ENCODE measurements at places on chromosomes 6 and 20.

- DNase-seq = no peak
Observed at GRCh38 chr6:22041797-22042480, 254.9 kb downstream of the PRL start.

- no peak for DNase-seq
Observed at GRCh38 chr20:33881989-33882388, 70.8 kb downstream of the CHMP4B start.

DNA sequence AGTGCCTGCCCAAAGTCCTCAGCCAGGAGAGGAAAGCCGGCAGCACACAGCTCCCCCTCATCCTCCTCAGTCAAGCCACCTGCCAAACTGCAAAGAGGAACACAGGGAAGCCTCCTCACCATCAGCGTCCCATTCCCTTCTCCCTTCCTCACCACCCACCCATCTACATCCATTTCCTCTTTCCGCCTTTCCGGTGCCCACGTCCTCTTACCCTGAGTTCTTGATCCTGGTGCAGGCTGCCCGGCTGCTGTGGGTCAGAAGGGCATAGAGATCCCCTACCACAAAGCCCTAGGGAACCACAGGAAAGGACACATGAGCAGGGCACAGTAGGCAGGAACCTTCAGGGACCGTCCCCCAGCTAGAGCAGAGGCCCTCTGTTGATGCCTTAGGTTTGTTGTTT is 6.0 kb downstream of the GNMT start:
- no peak for DNase-seq

GRCh38 chr20:61846074-61846473 is 219.6 kb downstream of the TAF4 start:
- DNase-seq = no peak

- DNase-seq = no peak
Observed at GRCh38 chr6:99416892-99417767, 8.0 kb downstream of the PNISR start.

GRCh38 chr6:49563006-49563886 is 12.8 kb downstream of the C6orf141 start:
- no peak for DNase-seq

DNA sequence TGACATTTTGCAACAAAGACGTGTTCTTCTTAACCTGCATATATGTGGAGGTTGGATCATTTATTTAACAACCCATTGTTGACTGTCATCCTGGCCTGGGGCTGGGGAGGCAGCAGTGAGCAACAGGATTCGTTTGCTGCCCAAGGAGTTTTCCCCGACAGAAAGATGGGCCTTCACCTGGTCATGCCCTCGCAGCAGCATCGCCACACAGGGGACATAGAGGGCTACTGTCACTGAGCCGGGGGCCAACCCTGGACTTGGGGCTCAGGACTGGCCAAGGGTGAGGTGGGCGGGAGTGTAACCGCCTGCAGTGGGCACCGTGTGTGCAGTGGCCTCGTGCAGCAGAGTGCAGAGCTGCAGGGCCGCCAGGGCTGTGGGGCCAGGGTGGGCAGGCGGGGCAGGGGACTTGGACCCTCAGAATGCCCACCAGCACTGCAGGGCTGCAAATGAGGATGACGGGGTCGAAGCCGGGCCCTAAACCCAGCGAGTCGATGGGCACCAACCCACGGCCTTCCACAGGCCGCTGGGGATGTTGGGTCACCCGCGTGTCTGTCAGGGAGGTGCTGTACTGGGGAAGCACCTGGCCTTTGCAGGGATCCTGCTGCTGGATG is 11.8 kb downstream of the DUSP22 start:
- no peak for DNase-seq

- DNase-seq = no peak
Observed at GRCh38 chr6:135181333-135182070, 394 bp downstream of the MYB start.

DNA sequence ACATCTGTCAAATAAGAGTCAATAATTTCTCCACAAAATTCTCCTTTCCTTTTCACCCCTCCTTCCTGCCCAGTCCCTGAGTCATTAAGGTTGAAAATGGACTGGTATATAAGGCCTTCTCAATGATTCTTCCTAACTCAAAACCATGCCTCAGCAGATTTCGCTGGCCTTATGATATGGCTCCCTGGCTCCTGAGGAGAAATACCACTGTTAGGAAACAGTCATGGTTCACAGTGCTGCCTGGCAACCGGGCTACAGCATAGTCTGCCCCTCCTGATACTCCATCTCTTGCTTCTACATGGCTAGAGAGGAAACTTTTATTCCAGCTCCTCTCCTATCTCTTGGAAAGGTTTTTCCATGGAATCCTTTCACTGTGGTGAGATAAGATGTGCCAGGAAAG is 4.7 kb downstream of the UBE2J1 start:
- DNase-seq = no peak
